ENCODE measurements at places on chromosomes 3 and 15.
A peak's percentile ranks its signal among the peaks of the same experiment; 100 is the strongest.

DNA sequence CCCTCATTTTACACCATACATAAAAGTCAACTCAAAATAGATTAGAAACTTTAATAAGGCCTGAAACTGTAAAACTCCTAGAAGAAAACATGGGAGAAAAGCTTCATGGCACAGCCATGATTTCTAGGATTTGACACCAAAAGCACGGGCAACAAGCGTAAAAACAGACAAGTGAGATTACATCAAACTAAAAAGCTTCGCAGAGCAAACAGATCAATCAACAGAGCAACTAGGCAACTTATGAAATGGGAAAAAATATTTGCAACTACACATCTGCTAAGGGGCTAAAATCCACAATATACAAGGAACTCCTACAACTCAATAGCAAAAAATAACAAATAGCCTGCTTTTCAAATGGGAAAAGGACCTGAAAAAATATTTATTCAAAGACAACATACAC lies 26.1 kb downstream of the ZNF148 start:
- DNase-seq, result no peak

DNA sequence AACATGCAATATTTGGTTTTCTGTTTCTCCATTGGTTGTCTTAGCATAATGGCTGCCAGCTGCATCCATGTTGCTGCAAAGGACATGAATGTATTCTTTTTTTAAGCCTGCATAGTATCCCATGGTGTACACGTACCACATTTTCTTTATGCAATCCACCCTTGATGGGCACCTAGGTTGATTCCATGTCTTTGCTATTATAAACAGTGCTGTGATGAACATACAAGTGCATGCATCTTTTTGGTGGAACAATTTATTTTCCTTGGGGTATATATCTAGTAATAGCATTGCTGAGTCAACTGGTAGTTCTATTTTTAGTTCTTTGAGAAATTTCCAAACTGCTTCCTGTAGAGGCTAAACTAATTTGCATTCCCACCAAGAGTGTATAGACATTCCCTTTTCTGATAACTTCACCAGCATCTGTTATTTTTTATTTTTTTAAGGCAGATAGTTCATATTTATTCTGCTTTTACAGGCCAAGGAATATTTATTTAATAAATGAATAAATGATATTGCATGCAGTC lies 62.4 kb upstream of the NPHP3 start:
- DNase-seq, result no peak

DNA sequence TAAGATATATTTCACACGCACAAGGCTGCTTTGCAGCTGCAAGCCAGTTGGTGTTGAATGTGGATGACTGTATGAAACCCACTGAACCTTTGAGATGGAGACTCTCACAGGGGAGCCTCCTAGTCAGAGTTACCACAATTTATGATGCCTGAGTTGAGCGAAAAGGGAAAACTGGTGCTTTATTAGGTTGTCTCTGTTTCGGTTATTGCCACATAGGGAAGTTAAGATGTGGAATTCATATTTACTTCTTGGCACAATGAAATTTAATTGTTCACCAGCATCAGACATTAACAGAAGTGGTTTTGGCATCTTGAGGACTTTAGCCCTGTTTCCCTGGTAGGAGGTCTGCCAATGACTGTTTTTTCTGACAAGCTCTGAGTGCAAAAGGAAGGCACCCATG lies 358.2 kb downstream of the SQOR start:
- DNase-seq, result no peak

- peak; percentile 50 for DNase-seq
Measured at GRCh38 chr3:5006755-5007202, 27.5 kb downstream of the BHLHE40 start.

- no peak for DNase-seq
Measured at GRCh38 chr3:112984485-112984884, 6.3 kb upstream of the GTPBP8 start.

- DNase-seq, result no peak
Measured at GRCh38 chr15:101198031-101198575, 53.7 kb downstream of the CHSY1 start.

- no peak for DNase-seq
Measured at GRCh38 chr3:100709842-100710260, 557 bp downstream of the TFG start.

All from umbilical cord (tissue), 2 donors.